Daoy (cell line): ENCODE measurements at places on chromosomes 7 and 10. TPM values are rescaled to one million over a fixed set of nuclear protein-coding genes. Genes with fewer than 3 reads are reported as not detected.
A peak's percentile ranks its signal among the peaks of the same experiment; 100 is the strongest.

SYT15 gene
- total RNA-seq = 0.11 TPM in 1 of 2 replicates, not detected in the other

NUPR2 gene
- not detected in 2 replicates for total RNA-seq

DNA sequence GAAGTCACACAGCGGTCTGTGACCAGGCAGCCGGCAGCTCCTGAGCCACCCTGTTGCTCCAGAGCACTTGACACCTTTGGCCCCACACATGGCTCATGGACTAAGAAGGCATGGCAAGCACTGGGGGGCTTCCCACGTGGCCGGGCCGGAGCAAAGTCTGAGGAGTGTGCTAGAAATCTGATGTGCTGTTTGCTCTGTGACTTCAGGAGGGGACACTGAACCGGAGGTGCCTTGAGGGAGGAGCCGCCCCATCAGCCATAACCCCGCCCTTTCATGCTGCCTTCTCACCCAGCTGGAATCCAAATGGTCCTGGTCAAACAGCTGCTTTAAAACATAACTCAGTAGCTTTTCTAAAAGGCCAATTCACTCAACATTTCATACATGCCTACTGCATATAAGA, 33.5 kb downstream of the PROSER2 start:
- no peak for DNase-seq

- no peak for DNase-seq
Measured at GRCh38 chr10:94047293-94047692, 53.6 kb downstream of the PLCE1 start.

GRCh38 chr10:92027141-92027540, 103.6 kb downstream of the BTAF1 start:
- DNase-seq = no peak

DNA sequence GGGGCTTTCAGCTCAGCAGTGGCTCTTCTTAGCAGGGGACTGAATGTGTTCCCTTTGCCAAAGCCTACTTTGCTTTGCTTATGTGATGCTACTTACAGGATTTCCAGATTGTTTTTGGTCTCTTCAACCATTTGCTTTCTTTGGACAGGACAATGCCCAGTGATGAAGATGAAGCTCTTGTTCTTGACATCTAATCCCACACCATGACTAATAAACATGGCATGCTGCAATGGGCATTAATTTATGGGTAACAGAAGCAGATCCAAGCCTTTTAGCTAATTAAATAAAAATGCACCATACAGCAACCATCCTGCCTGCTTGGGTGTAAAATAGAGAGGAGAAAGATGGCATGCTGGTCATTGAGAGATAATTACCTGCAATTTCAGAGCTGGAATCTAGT, 175.5 kb upstream of the ITGB1 start:
- peak; percentile 58 for DNase-seq

- DNase-seq = no peak
Measured at GRCh38 chr10:130181858-130182257, 45.7 kb downstream of the GLRX3 start.

GRCh38 chr10:103045961-103046360, 127.9 kb downstream of the CNNM2 start:
- DNase-seq = no peak
